ENCODE measurements at places on chromosomes 11 and 22.

DNA sequence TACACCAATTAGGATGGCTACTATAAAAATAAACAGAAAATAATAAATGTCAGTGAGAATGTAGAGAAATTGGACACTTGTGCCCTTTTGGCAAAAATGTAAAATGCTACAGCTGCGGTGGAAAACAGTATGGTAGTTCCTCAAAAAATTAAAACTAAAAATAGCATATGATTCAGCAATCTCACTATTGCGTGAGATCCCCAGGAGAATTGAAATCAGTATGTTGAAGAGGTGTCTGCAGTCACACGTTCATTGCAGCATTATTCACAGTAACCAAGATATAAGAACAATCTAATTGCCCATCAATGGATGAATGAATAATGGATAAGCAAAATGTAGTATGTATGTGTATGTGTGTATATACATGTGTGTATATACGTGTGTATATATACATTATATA, 6.8 kb downstream of the OR52N2 start:
- DNase-seq, result no peak

GRCh38 chr11:5550440-5551095, 2.2 kb upstream of the OR52H1 start:
- no peak for DNase-seq

DNA sequence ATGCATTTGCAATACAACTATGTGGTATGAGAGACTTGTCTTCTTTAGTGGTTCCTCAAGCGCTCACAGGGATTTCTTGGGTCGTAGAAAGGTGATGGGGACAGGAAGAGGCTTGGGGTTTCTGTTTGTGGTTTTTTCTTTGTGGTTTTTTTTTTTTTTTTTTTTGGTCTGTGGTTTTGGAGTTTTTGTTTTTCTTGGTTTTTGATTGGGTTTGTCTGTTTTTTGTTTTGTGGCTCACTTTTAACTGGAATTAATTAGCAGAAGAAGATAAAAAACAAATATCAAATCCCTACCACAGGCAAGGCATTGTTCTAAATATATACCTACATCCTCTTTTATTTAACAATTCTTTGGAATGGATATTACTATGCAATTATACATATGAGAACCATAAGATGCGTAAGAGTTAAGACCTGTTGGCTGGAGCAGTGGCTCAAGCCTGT, 5.5 kb downstream of the TTC28 start:
- DNase-seq, result peak; percentile 14

DNA sequence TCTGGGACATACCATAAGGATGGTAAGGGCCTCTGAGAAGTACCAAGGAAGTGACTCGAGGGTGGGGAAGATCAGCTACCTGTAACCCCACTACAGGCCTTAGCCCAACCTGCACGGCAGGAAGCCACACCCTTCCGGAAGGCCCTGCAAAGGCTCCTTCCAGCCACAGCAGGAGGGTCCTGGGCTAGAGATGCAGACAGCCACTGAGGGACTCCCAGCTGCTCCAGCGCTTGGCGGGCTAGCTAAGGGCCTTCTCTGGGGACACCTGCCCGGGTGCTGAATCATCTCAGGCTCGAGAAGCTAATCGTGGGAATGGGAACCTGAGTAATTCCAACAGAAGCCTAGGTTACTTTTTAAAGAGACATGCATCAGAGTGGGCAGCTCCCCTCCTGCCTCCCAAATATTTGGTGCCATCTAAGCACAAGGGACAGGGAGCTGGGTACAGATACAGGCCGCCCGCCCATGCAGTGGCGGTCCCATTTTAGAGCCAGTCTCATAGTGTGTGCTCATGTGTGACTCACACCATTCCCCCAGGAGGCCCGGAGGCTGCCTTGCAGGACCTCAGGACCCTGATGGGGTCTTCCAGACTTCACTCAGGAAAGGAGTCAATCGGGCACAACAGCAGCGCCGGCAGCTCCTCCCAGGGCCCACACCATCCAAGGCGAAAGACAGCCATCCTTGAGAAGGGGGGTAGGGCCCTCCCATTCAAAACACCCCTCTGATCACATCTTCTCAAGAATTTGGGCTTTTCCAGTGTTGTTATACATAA, 8.0 kb downstream of the MYH9 start:
- no peak for DNase-seq

DNA sequence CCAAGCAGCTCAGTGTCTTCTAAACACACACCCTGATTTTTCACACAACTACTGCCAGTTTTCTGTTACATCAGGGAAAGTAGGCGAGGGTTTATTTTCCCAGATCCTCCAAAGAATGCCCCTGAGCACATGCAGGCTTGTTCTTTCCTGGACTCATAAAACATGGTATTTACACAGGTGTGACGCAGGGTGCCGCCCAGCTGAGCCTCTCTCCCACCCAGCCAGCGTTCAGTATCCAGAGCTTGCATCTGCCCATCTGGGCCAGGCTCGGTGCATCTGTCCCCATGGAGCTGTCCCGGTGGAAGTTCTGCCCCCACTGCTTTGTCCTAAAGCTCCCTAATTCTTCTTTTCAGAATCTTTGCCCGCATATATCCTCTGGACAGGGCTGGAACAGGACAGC, 44.8 kb upstream of the ISX start:
- no peak for DNase-seq

- no peak for DNase-seq
Measured at GRCh38 chr22:38487946-38488345, 18.2 kb downstream of the DDX17 start.

- no peak for DNase-seq
Measured at GRCh38 chr11:11478687-11479086, 125.6 kb upstream of the CSNK2A3 start.

DNA sequence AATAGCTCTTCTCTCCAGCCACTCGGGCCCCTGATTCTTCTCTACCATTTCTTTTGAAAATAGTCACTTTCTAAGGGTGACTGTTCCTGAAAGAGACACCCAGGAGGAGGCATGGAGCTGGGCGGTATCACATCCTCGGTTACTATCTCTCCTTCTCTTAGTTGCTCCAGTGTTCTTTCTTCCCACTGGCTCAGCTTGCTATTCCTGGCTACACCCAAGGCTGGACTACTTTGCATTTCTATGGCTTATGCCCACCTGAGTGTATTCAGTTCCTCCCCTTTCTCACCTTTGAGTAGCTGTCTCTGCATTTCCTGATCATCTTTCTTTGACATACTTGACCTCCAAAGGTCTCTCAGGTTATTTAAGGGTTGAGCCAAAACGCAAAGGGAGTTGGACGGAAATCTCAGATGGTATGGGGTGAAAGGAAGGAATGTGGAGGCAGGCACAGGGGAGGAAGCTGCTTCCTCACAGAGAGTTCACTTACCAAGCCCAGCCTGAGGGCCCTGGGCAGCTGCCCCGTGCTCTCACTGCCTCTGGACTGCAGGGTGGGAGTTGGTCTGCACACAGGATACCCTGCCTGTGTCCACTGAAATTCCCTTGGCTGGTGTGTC, 155.7 kb downstream of the SNX19 start:
- no peak for DNase-seq

GRCh38 chr11:62508336-62509058, 38.1 kb downstream of the AHNAK start:
- no peak for DNase-seq

DNA sequence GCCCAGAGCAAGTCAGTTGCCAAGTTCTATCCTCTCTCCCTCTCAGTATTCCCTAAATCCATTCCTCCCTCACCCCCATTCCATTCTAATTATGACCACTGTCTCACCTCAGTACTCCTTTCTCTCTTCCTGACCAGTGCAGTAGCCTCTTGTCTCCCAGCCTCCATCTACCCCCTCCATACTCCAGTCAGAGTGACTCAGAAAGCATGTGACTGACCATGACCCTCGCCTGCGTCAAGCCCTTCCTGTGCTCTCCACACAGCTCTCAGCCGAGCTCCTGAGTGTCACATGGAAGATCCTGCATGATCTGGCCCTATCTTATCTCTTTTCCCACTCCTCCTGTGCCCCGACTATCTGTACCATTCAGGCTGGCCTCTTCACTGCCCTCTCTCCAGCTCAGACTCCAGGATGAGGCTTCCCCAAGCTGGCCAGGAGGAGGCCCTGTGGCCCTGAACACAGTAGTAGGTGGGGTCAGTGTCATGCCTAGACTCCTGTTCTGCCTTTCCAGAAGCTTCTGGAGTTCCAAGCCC, 42.6 kb downstream of the NEU3 start:
- DNase-seq, result no peak

GRCh38 chr11:112453601-112454577, 193.2 kb upstream of the PLET1 start:
- no peak for DNase-seq

DNA sequence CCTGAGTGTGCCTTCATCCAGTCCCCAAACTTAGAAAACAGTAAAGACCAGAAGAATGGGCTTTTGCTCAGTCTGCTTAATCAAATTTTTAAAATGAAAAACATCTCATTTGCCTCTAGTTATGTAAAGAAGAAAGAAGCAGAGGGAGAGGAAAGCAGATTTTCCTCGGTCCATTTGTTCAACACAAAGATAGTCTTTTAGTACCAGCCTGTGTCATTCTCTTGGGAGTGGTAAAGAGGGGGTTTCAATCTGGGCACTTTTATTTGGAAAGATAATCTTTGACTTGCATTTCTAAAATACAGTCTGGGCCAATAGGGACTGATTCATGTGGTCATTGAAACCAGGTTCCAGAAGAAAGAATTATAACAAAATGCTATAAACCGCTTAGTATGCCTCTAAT, 29.5 kb downstream of the KREMEN1 start:
- DNase-seq, result no peak

GRCh38 chr11:6442441-6442840, 1.7 kb upstream of the HPX start:
- no peak for DNase-seq

All from GM12892 (cell line).